ENCODE measurements at places on chromosomes 1 and 21. TPM values are rescaled to one million over a fixed set of nuclear protein-coding genes. Genes with fewer than 3 reads are reported as not detected.

RAVER2 gene
- total RNA-seq = 32.6 TPM

HCN3 gene
- total RNA-seq = 1.5 TPM

MATN1 gene
- not detected for total RNA-seq

OR2M7 gene
- not detected for total RNA-seq

CFHR3 gene
- total RNA-seq = not detected

S100A7A gene
- total RNA-seq = not detected

PPP1R15B gene
- total RNA-seq = 20.8 TPM

HSPB7 gene
- total RNA-seq = 3,996 TPM

SPRR2F gene
- not detected for total RNA-seq

S100A1 gene
- total RNA-seq = 2,048 TPM

TSPAN2 gene
- 6.2 TPM for total RNA-seq

MTHFR gene
- 37.9 TPM for total RNA-seq

PTGS2 gene
- total RNA-seq = 0.77 TPM

PDE9A gene
- total RNA-seq = 4.1 TPM

CCDC27 gene
- total RNA-seq = not detected

SLC19A2 gene
- total RNA-seq = 18.2 TPM

Data from left ventricle myocardium superior (tissue), 1 donor.